ENCODE measurements at places on chromosomes 16 and 17.

- DNase-seq: no peak
Measured at GRCh38 chr16:17557949-17558348, 87.2 kb upstream of the XYLT1 start.

DNA sequence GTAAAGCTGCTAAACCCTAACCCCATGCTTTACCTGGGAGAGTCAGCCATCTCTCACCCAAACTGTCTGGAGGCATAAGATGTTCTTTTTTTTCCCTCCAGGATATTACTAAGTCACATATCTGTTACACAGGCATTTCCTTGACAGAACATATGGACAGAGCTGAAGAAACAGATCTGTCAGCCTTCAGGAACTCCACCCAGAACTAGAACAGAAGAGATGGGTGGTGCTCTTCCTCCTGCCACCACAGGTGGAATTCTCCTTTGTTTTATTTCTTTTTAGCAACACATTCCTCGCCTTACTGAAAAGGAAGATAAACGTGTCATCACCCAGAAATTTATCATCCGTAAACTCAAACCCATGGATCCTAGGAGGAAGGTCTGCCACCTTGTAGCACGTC, 8.8 kb downstream of the MYCBPAP start:
- DNase-seq: no peak

GRCh38 chr16:87636050-87636684, 33.9 kb downstream of the JPH3 start:
- peak; percentile 1 for DNase-seq

- no peak for DNase-seq
Measured at GRCh38 chr16:85567935-85568334, 45.2 kb upstream of the GSE1 start.

DNA sequence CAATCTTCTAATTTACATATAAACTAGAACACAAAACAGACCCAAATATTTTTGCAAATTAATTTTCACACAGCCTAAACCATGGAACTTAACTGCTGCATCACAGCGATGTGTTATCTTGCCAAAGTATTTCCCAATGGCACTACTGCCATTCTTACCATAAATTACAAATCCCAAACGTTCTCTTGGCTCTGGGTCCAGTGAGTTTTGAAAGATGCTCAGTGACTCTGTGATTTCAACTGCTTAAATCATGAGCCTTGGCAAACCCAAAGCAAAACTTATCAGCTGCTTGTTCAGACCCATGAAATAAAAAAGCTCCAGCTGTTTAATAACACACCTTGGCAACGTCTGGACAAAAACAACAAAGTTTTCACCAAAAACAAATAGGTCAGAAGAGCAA, 223.0 kb downstream of the CA10 start:
- DNase-seq: no peak

DNA sequence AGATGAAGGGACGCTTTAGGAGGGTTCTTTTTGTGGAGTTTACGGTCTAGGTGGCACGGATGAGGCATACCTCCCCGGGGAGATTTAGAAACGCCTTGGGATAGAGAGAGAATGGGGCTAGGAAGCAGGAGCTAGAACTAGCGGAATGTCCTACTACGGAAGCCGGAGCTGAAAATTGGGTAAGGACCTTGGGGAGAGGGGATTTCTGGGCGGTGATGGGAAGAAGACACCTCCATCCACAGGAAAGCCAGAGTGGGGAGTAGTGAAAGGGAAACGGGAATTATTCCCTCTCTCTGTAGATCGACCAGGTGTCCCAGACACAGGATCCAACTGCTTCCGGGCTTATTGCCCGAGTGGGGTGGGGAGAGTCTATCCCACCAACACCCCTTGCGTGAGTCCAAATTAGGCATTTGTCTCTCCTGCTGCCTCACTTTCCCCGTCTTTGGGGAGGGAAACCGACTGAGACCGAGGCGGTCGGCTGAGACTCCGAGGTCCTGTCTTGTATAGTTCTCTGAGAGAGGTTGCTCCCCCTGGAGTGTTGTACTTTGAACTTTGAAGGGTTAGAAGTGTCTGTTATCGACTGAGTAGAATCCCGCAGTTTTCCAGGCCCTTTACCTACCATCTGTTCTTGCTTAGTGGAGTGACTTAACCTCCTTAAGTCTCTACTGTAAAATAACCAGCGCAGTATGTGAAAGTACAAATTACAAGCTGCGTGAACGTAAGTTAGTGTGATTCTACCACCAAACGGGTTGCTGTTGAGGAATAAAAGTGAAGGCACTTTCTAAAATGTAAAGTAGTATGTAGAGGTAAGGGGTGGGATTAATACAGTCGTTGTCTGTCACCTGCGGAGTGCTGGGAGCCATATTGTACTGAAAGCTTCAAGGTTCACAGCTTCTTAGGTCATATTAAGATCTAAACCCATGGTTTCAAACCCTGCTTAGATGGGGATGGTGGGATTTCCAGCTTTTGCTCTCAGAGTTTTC, 1.0 kb downstream of the RSPRY1 start:
- DNase-seq: no peak

GRCh38 chr16:3542601-3543373, 34.4 kb downstream of the NLRC3 start:
- no peak for DNase-seq

- no peak for DNase-seq
Measured at GRCh38 chr17:7130621-7131422, 16.2 kb upstream of the ASGR2 start.

DNA sequence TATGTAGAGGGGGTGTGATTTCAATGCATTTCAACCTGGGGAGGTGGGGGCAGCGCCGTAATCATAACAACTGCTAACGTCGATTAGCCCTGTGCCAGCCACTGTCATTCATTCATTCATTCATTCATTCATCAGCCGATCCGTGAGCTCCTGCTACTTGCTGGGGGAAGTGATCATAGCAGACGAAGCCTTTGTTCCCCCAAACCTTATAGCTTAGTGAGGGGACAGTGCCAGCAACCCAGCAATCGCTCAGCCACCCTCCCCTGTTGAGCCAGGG, 106.5 kb upstream of the GSE1 start:
- no peak for DNase-seq

GRCh38 chr17:9226794-9227135, 205.5 kb downstream of the NTN1 start:
- no peak for DNase-seq

DNA sequence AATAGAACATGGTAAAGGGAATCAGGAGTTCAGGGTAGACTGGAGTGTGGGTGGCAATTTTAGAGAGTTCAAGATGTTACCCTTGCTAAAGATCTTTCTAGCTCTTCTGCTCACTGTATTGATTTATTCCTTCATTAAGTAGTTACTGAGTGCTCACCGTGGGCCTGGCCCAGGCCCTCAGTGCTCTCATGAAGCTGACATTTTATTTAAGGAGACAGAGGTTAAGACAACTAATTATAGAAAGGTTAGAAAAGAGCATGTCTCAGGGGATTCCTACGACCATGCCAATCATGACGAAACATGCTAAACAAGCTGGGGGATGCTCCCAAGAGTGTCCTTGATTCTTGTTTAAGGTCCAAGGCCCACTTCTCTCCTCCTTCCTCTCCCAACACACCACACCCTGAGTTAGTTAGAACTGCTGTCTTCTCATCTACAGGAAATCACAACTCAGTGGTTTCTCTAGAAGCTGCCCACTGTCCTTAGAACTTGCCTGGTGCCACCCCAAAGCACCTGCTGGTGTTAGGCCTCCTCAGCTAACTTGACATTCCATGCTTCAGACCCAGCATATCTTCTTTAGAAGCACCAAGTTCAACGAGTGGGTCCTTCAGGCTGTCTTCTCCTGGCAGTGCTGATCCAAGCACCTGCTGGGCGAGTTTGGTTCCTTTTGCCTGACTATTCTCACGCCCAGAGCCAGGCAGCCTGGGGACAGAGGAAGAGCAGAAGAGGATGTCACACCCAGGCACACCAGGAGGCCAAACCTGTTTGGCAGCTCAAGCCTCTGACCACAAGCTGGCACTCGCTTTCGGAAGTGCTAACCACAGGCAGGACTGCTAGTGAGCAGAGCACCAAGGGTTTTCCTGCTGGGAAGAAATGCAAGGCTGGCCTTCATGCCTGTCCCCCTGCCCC, 79.0 kb downstream of the GAS7 start:
- no peak for DNase-seq

DNA sequence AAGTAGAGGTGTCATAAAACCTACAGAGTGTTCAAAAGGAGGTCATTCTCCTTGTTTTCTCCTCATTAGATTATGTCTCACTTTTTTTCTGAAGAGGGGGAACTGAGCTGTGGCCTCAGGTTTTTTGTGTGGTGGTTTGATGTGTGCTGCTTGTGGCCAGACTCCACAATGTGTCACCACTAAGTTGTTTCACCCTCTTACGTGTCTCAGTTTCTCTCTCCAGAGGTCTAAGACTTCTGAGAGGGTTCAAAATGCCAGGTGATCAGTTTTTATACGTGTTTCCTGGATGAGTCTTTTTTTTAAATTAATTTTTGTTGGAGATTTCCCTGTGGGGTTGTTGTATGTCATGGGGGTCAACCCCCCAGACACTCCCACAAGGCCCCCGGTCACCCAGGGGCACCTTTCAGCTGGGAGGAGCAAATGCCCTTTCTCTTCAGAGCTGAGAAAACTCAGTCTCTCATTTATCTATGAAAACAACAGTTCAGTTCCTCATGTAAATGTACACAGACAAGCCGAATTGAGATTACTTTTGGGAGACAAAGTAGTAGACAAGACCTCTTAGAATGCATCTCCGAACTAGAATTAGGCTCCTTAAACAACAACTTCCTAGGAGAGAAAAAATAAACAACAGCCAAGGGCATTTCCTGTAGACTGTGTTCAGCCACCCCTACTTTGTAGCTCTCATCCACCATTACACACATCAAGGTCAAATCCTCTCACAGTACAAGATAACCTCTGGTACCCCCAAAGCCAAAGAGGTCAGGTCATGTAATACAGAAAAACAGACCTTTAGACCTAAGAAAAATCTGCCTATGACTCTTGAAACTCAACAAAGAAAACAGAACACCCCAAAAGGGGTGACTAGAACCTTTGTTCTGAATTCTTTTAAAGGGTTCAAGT, 23.9 kb upstream of the TMEM98 start:
- no peak for DNase-seq

GRCh38 chr16:50769-51591, 2.4 kb downstream of the POLR3K start:
- DNase-seq: no peak

GRCh38 chr17:51103050-51103449, 17.6 kb downstream of the SPAG9 start:
- no peak for DNase-seq

GRCh38 chr16:20880867-20881502, 19.2 kb downstream of the DCUN1D3 start:
- no peak for DNase-seq

- DNase-seq: no peak
Measured at GRCh38 chr16:31537362-31538242, 9.9 kb downstream of the AHSP start.

- no peak for DNase-seq
Measured at GRCh38 chr16:68732042-68732680, 4.9 kb upstream of the CDH1 start.

DNA sequence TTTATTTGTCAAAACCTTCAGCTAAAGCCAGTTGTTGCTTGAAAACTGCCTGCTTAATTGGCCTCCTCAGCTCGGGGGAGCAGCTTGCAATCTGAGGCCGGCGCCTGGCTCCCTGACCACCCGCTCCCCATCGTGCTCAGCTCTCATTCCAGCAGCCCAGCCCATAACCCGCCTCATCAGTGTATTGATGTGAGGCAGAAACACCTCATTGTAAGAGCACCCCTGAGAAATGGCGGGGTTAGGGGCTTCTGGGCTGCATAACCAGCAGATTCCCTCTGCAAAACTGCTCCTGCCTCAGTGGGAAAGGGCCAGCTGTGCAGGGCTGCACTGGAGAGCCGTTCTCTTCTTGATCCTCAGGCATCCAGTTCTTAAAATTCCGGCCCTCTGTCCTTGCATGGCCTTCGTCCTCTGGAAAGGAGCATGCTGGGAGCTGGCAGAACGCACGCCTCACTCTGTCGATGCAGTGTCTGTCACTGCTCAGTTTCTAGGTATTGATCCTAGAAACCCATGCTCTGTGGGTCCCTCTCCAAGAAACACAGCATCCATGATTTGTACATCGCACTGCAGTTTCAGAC, 113.8 kb upstream of the CHMP6 start:
- no peak for DNase-seq

GRCh38 chr17:64707050-64707591, 45.0 kb upstream of the SMURF2 start:
- DNase-seq: no peak

- DNase-seq: no peak
Measured at GRCh38 chr17:2655546-2655945, 56.0 kb downstream of the CLUH start.

GRCh38 chr16:877242-878071, 76.9 kb upstream of the GNG13 start:
- DNase-seq: no peak

- DNase-seq: no peak
Measured at GRCh38 chr17:18974407-18975149, 22.6 kb downstream of the SLC5A10 start.

DNA sequence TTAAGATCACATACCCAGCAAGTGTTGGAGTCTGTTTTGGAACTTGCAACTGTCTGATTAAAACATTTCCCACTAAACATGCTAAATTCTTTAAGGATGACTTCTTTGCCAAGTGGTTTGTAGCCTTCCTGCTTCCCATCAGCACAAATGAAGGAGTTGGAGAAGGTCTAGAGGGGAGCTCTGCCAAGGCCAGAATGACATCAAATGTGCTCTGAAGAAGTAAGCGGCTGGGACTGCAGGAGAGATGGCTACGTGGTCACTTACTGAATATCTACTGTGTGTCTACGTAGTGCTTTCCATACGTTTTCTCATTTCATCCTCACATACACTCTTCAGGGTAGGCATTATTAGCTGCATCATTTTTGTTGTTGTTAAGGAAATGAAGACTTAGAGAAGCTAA, 135.7 kb upstream of the NLRP1 start:
- DNase-seq: no peak

- DNase-seq: no peak
Measured at GRCh38 chr17:59842901-59843652, 49.7 kb downstream of the TUBD1 start.

GRCh38 chr17:80279895-80280294, 19.2 kb downstream of the RNF213 start:
- DNase-seq: no peak

DNA sequence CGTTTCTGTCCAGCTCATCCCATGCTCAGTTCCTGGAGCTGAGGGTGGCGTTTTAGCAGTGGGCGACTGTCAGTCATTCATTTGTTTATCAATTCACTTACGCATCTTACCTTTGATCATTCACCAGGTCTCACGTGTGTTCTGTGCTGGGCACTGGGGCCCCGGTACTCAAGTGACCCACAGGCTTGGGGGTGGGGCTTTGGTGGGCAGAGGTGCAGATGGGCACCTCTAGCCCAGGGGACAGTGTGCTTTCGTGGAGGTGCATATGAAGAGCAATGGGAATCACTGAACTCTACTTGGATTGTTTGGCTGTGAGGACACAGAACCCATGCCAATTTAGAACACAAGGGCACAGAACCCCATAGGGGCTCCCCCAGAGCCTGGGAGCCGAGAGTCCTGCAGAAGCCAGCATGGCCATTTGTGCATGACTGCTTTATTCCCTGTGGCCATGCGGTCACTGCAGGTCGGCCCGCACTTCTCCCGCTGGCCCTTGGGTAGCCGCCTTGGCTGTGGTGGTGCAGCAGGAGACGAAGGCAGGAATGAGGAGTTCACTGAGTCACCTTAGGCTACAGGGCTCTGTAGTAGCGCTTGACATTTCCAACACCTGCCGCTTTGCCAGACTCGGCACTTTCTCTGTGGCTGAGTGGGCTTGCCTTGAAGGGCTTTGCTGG, 144.6 kb downstream of the SNX29 start:
- no peak for DNase-seq
